ENCODE measurements at places on chromosomes 2 and 18. TPM values are rescaled to one million over a fixed set of nuclear protein-coding genes. Genes with fewer than 3 reads are reported as not detected.

DNA sequence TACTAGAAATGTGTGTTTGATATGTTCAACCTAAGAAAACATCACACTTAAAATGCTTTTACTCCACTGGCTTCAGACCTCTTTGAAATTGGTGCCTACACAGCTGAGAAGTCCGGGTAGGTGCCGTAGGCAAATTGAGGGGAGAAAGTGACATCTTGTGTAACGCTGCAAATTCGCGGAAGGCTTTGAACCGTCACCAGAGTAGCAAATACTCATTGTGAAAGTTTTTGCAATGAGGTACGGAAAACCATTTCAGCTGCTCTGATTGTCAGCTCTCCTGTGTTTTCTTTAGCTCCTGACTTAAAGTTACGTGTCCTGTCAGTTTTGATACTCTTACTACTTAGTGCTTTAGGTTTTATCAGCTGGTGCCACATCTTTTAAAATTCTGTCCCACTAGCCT is 224.5 kb downstream of the FAM210A start:
- no peaks in the 10 kb centered on the region for H3K36me3 ChIP-seq
- no peaks in the 10 kb centered on the region for H3K27me3 ChIP-seq
- no peak overlapping the region for H3K27ac ChIP-seq
- no peak for DNase-seq
- H3K4me3 ChIP-seq, result no peak overlapping the region
- H3K4me1 ChIP-seq, result no peaks in the 10 kb centered on the region

DNA sequence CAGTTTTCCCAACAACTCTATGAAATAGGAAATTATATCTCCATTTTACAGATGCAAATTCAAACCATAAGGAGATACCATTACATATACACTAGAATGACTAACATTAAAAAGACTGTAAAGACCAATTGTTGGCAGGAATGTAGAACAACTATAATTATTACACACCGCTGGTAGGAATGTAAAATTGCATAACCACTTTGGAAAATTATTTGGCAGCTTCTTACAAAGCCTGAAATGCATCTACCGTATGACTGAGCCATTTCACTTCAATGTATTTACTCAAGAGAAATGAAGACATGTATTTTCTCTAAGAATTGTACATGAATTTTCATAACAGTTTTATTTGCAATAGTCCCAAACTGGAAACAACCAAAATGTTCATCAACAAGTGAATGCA is 189.1 kb upstream of the BCL2L11 start:
- H3K4me1 ChIP-seq, result no peaks in the 10 kb centered on the region
- no peaks in the 10 kb centered on the region for H3K27me3 ChIP-seq
- no peaks in the 10 kb centered on the region for H3K36me3 ChIP-seq

GRCh38 chr2:9230051-9230802 is 23.6 kb downstream of the ASAP2 start:
- no peak overlapping the region for H3K27ac ChIP-seq
- no peak overlapping the region for H3K4me3 ChIP-seq
- DNase-seq, result no peak
- no peaks in the 10 kb centered on the region for H3K4me1 ChIP-seq

- H3K4me1 ChIP-seq, result no peaks in the 10 kb centered on the region
- no peak overlapping the region for H3K27ac ChIP-seq
- DNase-seq, result no peak
- H3K4me3 ChIP-seq, result no peak overlapping the region
- no peaks in the 10 kb centered on the region for H3K36me3 ChIP-seq
Observed at GRCh38 chr18:40313030-40313642, 1641.9 kb upstream of the PIK3C3 start.

GRCh38 chr2:12397854-12398253 is 318.9 kb upstream of the TRIB2 start:
- no peaks in the 10 kb centered on the region for H3K36me3 ChIP-seq
- no peak overlapping the region for H3K27ac ChIP-seq
- no peak for DNase-seq
- no peaks in the 10 kb centered on the region for H3K4me1 ChIP-seq
- no peaks in the 10 kb centered on the region for H3K27me3 ChIP-seq

CDH7 gene
- polyA plus RNA-seq, result not detected

GRCh38 chr2:164515030-164515429 is 106.3 kb downstream of the GRB14 start:
- H3K27ac ChIP-seq, result no peak overlapping the region
- H3K4me1 ChIP-seq, result no peaks in the 10 kb centered on the region
- no peak overlapping the region for H3K4me3 ChIP-seq
- H3K36me3 ChIP-seq, result no peaks in the 10 kb centered on the region
- H3K27me3 ChIP-seq, result no peaks in the 10 kb centered on the region
- DNase-seq, result no peak

DLX1 gene
- not detected for polyA plus RNA-seq

GRCh38 chr2:11602563-11603204 is 67.3 kb downstream of the NTSR2 start:
- no peaks in the 10 kb centered on the region for H3K36me3 ChIP-seq
- no peak overlapping the region for H3K4me3 ChIP-seq
- no peak for DNase-seq
- no peaks in the 10 kb centered on the region for H3K27me3 ChIP-seq
- no peak overlapping the region for H3K27ac ChIP-seq

CELF4 gene
- polyA plus RNA-seq, result 0.20 TPM

GRCh38 chr2:30772021-30772705 is 35.1 kb downstream of the CAPN13 start:
- no peak for DNase-seq
- no peaks in the 10 kb centered on the region for H3K36me3 ChIP-seq
- no peaks in the 10 kb centered on the region for H3K4me1 ChIP-seq
- no peak overlapping the region for H3K27ac ChIP-seq
- no peak overlapping the region for H3K4me3 ChIP-seq
- no peaks in the 10 kb centered on the region for H3K27me3 ChIP-seq

- H3K4me1 ChIP-seq, result no peaks in the 10 kb centered on the region
- H3K27ac ChIP-seq, result no peak overlapping the region
- H3K4me3 ChIP-seq, result no peak overlapping the region
- no peaks in the 10 kb centered on the region for H3K36me3 ChIP-seq
- DNase-seq, result no peak
Observed at GRCh38 chr2:86335865-86336674, 1.4 kb downstream of the REEP1 start.

DNA sequence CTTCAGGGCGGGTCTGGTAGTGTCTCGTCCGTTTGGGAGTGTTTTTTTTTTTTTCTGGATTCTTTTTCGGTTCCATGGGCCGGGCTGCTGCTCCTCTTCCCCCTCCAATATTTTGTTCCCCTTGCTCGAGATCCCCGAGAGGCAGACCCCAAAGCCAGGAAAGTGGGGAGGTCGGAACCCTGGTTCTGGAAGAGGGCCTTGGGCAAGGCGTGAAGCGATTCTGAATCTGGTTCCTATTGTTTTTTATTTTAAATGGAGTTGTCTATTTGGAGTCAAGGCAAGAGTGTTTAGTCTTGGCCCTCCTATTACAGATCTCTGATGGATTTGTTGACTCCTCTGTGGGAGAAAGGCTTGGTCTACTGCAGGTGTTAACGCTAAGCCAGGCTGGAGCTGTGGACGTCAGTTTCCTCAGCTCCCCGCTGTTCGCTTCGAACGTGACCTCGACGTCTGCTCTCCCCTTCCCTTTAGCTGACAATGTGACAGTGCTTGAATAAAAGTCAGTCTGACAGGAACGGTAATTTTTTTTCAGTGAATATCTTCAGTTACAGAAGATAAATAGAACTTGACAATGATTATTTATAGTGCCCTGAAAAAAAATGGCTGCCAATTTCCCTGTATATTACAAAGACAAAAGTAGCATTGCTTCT is 683 bp upstream of the DNAJC27 start:
- no peaks in the 10 kb centered on the region for H3K4me1 ChIP-seq
- DNase-seq, result peak; percentile 53
- H3K36me3 ChIP-seq, result no peaks in the 10 kb centered on the region
- H3K27ac ChIP-seq, result peak overlapping the region; percentile 98

DNA sequence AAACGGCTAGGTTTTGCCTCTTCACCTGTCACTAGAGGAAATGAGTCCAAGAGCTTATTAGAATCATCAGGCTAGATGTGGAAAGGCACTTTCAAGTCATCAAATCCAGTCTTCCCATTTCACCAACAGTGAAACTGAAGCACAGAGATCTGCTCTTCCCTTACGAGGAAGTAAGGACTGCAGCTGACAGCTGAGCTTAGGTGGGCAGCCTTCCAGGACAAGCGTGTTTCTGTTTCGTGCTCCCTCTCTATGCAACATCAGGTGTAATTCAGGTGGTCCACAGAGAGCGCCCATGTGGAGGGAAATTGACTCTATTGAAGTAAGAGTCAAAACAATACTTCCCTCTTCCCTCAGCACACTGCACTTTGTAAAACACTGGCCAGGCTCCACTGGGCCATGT is 5.5 kb downstream of the CYRIA start:
- no peak overlapping the region for H3K4me3 ChIP-seq
- no peaks in the 10 kb centered on the region for H3K36me3 ChIP-seq
- no peak overlapping the region for H3K27ac ChIP-seq
- no peaks in the 10 kb centered on the region for H3K27me3 ChIP-seq

PDE1A gene
- not detected for polyA plus RNA-seq

GRCh38 chr2:200449149-200449548 is 60.7 kb downstream of the KCTD18 start:
- H3K27ac ChIP-seq, result no peak overlapping the region
- DNase-seq, result no peak
- H3K36me3 ChIP-seq, result no peaks in the 10 kb centered on the region
- no peaks in the 10 kb centered on the region for H3K4me1 ChIP-seq
- H3K4me3 ChIP-seq, result no peak overlapping the region

SCLY gene
- 14.1 TPM for polyA plus RNA-seq

DNA sequence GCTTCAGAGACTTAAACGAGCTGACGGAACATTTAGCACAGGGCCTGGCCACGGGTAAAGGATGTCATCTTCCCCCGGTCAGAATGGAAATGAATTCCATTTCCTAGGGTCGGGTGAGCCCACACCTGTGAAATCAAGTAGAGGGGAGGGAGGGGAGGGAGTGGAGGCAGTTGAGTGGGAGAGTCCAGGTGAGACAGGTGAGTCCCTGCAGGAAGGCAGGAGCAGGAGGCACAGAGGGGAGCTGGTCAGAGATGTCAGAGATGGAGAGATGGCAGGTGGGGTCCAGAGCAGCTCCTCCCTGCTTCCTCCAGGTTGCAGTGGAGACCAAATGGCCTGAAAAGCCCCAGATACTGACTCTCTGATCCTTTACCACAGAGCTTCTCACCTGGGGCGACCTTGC is 55.2 kb downstream of the SH3BP4 start:
- DNase-seq, result no peak
- no peaks in the 10 kb centered on the region for H3K36me3 ChIP-seq
- no peak overlapping the region for H3K27ac ChIP-seq
- no peaks in the 10 kb centered on the region for H3K27me3 ChIP-seq
- no peaks in the 10 kb centered on the region for H3K4me1 ChIP-seq
- no peak overlapping the region for H3K4me3 ChIP-seq

DNA sequence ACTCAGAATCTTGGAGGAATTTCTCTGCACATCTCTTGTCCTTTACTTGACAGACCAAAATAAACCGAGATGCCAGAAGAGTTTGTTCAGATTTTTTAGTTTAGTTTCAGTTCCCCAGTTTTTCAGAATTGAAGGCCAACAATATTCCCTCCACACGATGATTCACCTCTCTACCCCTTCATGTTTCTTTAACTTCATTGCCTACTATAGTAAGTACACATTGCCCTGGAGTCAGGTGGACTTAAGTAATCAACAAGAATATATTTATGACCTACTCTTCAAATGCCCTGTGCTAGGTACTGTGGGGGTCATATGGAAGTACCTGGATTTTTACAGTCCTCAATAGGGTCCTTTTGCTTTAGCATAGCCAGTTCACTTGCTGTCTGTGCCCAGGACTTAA is 79.6 kb upstream of the CTLA4 start:
- peaks cover 2% of the 10 kb centered on the region for H3K4me1 ChIP-seq
- H3K4me3 ChIP-seq, result no peak overlapping the region

- peak overlapping the region; percentile 80 for H3K4me3 ChIP-seq
- H3K36me3 ChIP-seq, result no peaks in the 10 kb centered on the region
- H3K27me3 ChIP-seq, result no peaks in the 10 kb centered on the region
- no peak for DNase-seq
- peak overlapping the region; percentile 82 for H3K27ac ChIP-seq
Observed at GRCh38 chr2:10331702-10332401, 29.1 kb downstream of the HPCAL1 start.

DNA sequence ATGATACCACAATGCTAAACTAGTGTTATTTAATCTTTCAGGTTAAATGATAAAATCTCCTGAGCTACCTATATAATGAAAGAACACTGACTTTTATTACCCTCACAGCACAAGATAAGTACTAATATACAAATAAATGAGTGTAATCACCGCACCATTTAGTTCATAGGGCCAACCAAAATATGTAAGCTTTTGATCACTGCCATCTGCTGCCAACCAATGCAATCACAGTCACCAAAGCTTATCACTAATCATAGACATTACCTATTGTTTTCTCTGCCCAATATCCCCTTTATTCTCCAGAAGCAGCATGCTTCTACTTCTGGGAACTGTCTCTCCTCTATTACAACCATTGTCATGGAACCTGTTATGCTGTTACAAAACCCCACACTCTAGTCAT is 151.6 kb upstream of the LRATD1 start:
- no peaks in the 10 kb centered on the region for H3K36me3 ChIP-seq
- no peak overlapping the region for H3K4me3 ChIP-seq
- no peak for DNase-seq
- H3K27ac ChIP-seq, result no peak overlapping the region

ABCG8 gene
- 0.11 TPM for polyA plus RNA-seq

NFATC1 gene
- polyA plus RNA-seq, result 27.1 TPM

- H3K27ac ChIP-seq, result no peak overlapping the region
- H3K27me3 ChIP-seq, result no peaks in the 10 kb centered on the region
- H3K4me1 ChIP-seq, result no peaks in the 10 kb centered on the region
Observed at GRCh38 chr2:46331109-46331766, 34.0 kb downstream of the EPAS1 start.

GRCh38 chr2:227717687-227718567 is at the start of gene SLC19A3:
Gene SLC19A3 (minus strand): TSS chr2:227718028. CDS start chr2:227702318, 15,710 bp downstream.
- no peak for DNase-seq
- no peak within 1 kb of the TSS for H3K4me3 ChIP-seq
- no peak within 1 kb of the TSS for H3K27ac ChIP-seq
- H3K27me3 ChIP-seq, result peaks cover 3% of the 10 kb centered on the region
- H3K4me1 ChIP-seq, result no peaks in the 10 kb centered on the region

DNA sequence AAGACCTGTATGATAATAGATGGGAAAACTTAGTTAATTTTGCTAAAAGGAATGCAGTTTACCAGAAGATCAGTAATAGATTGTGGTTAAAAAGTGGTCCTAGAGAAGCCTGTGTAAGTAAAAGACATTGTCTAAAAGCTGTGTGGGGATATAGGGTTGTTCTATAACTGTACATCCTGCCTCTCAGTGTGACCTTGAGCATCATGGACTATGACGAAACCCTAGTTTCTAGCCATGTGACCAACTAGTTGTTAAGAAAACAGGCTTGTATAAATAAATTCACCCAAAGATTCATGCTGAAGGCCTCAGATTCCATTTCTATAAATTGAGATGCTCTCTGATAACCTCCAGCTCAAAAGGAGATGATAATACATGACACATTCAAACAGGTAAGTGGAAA is 160.7 kb downstream of the IKZF2 start:
- DNase-seq, result no peak
- no peaks in the 10 kb centered on the region for H3K36me3 ChIP-seq
- no peak overlapping the region for H3K4me3 ChIP-seq
- H3K27me3 ChIP-seq, result no peaks in the 10 kb centered on the region
- no peaks in the 10 kb centered on the region for H3K4me1 ChIP-seq

ARHGAP15 gene
- 306 TPM for polyA plus RNA-seq

GRCh38 chr2:160264308-160264707 is 64.2 kb upstream of the ITGB6 start:
- H3K27ac ChIP-seq, result no peak overlapping the region
- DNase-seq, result no peak
- no peaks in the 10 kb centered on the region for H3K36me3 ChIP-seq

AQP12A gene
- polyA plus RNA-seq, result not detected

ATP6V1C2 gene
- not detected for polyA plus RNA-seq

PROC gene
- not detected for polyA plus RNA-seq

TBR1 gene
- polyA plus RNA-seq, result not detected

Data from naive thymus-derived CD4-positive, alpha-beta T cell (primary cell).